ENCODE measurements at places on chromosomes 5 and 9.

DNA sequence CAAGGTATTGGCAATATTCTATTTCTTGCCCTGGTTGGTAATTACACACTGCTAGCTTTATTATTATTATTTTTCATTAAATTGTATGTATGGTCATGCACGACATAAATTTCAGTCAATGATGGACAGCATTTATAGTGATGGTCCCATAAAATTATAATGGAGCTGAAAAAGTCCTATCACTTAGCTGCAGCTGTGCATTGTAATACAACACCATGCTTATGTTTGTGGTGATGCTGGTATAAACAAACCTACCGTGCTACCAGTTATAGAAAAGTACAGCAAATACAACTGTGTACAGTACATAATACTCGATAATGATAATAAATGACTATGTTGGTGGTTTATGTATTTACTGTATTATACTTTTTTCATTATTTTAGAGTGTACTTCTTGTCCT, 65.5 kb downstream of the NR3C1 start:
- no peak for DNase-seq

DNA sequence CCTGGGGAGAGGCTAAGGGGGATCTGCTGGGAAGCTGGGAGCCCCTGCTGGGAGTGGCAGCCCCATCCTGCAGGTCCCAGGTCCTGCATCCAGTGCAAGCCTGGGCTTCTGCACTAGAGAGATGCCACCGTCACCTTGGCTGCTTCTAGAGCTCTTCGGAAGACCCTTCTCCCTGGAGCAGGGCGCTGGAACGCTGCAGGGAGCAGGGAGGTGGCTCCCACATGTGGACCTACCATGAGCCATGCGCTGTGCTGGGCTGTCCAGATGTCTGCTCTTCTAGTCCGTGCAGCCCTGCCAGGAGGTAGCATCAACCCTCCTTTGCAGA, 90.9 kb upstream of the PHYKPL start:
- no peak for DNase-seq

DNA sequence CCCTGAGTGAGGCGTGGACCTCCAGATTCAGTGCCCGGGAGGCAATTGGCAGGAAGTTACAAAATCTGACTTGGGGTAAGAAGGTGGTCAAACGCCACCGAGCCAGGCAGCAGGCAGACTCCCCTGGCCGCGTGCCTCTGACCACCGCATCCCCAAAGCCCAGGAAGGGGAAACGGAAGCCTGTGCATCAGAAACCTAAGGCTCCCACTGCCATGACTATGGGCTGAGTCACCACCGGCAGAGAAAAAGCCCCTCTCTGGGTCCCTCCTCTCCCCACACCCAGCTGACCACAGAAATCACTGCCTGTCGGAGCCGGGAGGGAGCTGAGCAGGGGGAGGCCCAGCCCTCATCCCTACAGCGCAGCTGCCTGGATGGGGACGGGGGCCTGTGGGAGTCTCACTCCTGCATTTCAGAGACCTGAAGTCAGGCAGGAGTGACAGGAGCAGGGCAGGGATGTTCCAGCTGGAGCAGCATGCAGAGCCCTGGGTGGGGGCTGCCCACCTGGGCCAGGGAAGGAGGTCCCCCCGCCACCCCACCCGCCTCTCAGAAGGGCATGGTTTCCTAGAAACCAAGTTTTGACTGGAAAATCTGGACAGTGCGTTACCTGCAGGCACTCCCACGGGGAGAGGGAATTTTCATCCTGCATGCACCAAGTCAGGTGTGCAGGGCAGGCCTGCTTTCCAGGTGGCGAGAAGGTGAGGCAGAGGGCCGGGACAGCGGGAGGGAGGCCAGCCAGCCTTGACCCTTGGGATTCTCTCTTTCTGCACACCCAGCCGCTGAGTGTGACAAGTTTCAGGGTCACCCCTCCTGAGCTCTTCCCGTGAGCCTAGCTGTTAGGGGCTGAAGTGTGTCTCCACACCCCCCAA, 68.2 kb downstream of the LRSAM1 start:
- DNase-seq, result peak; percentile 80

GRCh38 chr9:128392302-128393144, 21.3 kb downstream of the URM1 start:
- no peak for DNase-seq

GRCh38 chr9:126549246-126550006, 64.3 kb upstream of the LMX1B start:
- no peak for DNase-seq

DNA sequence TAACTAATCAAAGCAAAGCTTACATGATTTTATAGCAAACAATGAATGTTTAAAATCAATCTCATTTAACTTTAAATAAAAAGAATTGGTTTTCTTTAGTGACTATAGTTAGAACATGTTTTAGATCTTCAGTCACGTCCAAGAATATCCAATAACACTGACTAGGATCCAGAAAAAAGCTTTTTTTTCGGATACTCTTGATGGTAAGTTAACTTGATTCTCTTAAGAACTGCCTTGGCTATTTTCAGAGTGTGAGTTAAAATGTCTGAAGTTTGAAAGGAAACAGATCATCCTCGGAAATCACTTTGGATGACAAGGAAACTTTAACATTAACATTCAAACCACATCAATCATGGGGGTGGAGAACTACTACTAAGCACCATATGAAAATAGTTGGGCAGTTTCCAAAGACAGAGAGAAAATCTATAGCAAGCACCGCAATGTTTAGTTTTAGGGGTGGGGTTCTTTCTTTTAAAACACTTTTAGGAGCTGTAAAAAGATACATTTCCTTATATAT, 83.7 kb upstream of the SLC27A6 start:
- DNase-seq, result no peak

DNA sequence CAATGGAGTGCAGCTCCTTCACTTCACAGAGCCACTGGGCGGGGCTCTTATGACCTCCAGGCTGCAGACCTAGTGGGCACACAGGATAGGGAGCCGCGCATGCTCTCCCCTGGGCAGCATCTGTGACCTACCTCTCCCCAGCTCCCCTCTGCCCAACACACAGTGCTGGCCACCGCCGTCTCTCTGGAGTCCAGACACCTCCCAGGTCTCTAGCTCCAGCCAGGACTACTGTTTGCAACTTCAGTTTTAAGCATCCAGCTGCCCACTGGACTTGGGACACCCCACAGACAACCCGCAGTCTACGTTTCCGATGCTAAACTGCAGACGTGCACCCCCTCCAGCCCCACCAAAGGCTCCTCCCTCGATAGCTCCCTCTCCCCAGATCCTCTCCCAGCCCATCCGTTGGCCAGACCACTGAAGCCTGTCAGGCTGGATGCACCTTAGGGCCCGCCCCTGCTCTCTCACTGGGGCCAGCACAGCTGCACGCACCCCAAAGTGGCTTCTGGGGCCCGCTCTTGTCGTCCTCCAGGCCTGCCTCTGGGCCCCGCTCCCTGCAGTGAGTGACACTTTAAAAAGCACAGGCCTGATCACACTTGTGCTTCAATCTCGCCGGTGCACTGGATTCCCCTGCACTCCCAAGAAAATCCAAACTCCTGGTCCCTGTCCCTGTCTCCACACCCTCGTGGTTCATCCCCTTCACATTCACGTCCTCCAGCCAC, 11.3 kb downstream of the FLT4 start:
- no peak for DNase-seq

DNA sequence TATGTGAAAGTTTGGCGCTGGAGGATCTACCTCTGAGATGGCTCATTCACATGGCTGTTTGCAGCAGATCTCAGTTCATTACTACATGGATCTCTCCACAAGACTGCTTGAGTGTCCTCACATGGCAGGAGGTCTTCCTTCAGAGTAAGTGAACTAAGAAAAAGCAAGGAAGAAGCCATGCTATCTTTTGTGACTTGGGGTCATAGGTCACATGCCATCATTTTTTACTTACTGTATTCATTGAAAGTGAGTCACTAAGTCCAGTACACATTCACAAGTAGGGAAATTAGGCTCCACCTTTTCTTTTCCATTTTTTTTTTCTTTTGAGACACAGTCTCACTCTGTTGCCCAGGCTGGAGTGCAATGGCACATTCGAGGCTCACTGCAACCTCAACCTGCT, 8.7 kb upstream of the CDKN2AIPNL start:
- DNase-seq, result no peak

- peak; percentile 45 for DNase-seq
Measured at GRCh38 chr9:121835587-121836365, 184.3 kb downstream of the DAB2IP start.

DNA sequence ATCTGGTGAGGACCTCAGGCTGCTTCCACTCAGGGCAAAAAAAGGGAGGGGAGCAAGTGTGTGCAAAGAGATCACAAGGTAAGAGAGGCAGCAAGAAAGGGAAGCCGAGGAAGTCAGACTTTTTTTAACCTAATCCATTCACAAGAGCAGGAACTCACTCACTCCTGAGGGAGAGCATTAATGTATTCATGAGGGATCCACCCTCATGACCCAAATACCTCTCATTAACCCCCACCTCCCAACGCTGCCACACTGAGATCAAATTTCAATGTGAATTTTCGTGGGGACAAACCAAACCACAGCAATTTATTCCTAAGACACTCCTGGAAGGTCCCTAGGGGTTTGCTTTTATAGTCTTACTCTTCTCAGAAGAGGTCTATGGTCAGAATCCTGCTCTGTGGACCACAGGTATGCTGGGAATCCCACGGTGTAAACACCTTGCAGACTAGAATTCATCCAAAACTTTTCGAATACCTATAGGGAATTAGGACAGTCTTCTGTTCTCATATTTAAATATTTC, 108.7 kb downstream of the HSD17B3 start:
- DNase-seq, result no peak
